T-cell (primary cell): ENCODE measurements at places on chromosomes 16 and 17.

DNA sequence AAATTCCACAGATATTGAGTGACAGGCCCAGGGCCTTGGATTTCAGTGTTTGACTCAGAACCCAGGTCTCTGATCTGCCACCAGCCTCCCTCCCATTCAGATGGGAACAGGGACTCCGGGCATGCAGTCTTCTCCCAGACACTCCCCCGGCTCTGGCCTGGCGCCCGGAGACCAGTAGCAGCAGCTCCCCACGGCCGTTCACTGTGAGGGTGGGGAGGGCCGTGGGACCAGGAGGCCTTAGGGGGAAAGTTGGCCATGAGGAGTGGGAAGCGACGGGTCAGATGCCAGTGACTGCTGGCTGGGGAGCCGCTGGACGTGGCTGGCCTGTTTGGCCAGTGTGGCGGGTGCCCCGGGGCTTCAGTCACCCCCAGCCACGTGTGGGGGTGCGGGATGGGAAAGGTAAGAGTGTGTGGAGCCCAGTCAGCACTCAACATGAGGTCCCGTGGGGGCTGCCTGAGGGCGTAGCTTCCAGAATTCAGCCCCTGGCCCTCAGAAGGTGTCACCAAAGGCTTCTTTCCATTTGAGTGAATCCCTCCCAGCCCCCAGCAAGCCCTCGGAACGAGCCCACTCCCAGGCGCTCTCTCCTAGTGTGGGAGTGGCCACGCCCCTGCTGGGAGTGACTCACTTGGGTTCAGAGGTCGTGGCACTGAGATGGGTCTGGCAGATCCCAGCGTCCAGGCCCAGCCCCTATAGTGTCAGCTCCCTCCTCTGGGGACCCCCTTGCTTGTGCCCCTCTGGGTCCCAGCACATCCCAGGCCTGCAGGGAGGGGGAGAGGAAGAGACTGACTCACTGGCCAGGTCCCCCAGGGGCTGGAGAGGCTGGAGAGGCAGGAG lies 309.4 kb downstream of the SEC14L1 start:
- no peak for DNase-seq

- DNase-seq = no peak
These were observed 185.7 kb upstream of the IRX6 start for GRCh38 chr16:55138298-55138697.

- no peak for DNase-seq
These were observed 30.1 kb downstream of the HOXB1 start for GRCh38 chr17:48500435-48501426.

GRCh38 chr16:2206420-2206779 lies 1.1 kb downstream of the MLST8 start:
- no peak for DNase-seq

DNA sequence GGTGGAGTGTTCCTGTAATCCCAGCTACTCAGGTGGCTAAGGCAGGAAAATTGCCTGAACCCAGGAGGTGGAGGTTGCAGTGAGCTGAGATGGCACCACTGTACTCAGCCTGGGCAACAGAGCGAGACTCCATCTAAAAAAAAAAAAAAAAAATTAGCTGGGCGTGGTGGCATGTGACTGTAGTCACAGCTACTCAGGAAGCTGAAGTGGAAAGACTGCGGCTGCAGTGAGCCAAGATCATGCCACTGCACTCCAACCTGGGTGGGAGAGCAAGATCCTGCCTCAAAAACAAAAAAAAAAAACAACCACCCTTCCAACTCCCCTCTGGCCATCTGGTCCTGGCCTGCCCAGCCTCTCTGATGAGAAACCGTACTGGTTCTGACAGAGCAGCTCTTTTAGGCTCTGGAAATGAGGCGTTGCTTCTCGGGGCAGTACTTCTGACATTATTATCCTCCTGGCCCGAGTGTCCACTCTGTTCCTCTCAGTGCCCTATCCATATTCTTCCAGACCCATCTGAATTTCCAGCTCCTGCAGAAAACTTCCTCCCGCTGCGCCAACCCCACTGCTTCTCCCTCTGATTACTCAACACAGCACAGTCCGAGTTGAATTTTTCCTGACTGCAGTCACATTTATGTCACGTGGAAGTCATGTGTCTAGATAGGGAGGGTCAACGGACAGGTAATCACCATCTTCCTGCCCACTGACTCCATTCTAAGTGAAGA lies 13.3 kb downstream of the GGA2 start:
- no peak for DNase-seq

GRCh38 chr17:79695797-79696609 lies 34.7 kb upstream of the ENPP7 start:
- no peak for DNase-seq

DNA sequence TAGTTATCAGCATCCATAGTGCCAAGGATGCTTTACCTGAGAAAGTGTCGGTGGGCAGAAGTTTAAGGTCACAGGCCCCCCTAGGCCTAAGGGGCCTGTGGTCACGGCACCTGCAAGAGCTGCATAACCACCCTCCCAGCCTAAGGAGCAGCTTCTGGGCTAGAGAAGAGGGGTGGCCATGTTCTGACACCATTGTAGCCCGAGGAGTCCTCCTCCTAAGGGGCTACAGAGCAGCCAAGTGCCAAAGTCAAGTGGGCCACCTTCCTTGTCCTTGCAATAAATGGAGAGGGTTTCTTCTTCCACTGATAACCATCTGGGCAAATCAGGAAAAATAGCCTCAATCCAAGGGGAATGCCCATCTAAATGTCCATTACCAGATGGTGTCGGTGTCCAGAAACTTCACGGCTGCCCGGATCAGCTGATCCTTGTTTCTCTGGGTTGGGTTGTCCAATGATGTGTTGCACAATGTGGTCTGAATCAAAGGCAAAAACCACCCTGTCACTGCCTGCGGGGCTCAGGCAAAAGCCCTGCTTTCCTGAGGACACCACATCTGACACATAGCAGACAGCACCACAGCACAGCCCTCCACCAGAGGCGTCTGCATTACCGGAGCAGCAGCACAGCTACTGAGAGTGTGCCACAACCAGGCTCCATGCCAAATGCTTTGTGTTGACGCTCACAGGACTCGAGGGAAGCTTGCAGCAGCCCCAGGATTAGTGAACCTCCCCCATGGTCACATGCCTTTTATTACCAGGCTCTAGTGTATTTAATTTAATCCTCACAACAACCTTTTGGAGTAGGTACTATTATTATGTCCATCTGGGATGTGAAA lies 12.8 kb downstream of the ATPAF2 start:
- DNase-seq = peak; percentile 24
